ENCODE measurements at places on chromosomes 2 and 18.
A peak's percentile ranks its signal among the peaks of the same experiment; 100 is the strongest.

GRCh38 chr18:5095239-5095638 lies 101.8 kb downstream of the AKAIN1 start:
- no peak for DNase-seq

- no peak for DNase-seq
These were observed 9.2 kb upstream of the IL1R2 start for GRCh38 chr2:101982495-101983029.

- no peak for DNase-seq
These were observed 754.5 kb upstream of the FAM98A start for GRCh38 chr2:34353509-34354113.

- DNase-seq, result no peak
These were observed 90.1 kb downstream of the MALT1 start for GRCh38 chr18:58761241-58761969.

- no peak for DNase-seq
These were observed 79.9 kb downstream of the NYAP2 start for GRCh38 chr2:225479386-225479785.

GRCh38 chr2:1588978-1589621 lies 155.2 kb downstream of the PXDN start:
- no peak for DNase-seq

DNA sequence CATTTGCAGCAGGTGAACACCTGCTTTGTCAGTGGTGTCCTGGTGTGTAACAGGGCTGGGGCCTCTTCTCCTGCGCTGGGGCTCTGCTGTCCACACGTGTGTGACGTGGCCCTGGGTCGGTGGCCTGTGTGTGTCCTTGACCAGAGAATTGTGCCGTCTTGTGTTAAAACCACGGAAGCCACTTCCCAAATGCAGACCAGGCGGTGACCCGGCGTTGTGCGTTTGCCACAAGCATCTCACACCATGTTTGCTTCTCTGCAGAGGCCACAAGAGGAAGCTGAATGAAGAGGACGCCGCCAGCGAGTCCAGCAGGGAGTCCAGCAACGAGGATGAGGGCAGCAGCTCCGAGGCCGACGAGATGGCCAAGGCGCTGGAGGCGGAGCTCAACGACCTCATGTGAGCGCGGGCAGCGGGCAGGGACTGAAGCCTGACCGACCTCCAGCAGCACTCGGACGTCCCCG lies 44.3 kb upstream of the KCNG2 start:
- DNase-seq, result no peak

- DNase-seq, result no peak
These were observed 179.8 kb upstream of the HAAO start for GRCh38 chr2:42971947-42972736.

- DNase-seq, result peak; percentile 35
These were observed 3.2 kb downstream of the CFLAR start for GRCh38 chr2:201118961-201119854.

DNA sequence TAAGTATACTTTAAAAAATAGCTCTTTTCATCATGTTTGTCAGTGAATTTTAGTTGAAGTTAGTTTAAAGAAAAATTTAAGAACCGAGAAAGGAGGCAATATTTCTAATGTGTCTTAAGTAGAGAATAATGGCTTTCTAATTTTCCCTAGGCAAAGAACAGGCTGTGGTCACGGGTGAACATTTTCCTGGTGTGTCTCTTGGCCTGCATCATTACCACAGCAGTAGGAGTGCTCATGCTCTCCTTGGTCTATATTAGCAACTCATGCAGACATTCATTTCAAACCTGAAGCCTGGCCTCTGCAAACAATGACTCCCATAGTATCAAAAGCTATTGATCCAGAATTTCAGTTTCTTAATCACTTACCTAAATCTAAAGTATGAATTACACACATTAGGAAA lies 57.4 kb downstream of the C18orf54 start:
- DNase-seq, result no peak

GRCh38 chr18:7360606-7361170 lies 129.8 kb downstream of the LRRC30 start:
- DNase-seq, result no peak

DNA sequence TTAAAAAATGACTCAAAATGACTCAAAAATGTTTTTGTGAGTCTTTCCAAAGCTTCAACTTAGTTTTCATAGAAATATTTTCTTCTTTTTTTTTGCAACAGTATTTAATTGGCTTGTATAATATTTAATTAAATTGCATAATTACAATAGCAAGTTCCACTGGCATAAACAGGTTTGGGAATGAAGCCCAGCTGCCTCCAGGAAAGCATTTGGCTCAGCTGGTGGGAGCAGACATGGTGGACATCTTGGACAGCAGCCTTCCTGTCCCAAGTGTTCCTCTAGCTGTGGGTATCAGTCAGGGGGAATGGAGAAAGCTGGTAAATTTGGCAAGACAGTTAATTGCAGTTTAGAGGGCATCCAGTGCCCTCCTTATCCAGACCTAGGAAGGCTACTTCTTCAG lies 213.4 kb downstream of the ZBTB7C start:
- DNase-seq, result no peak

DNA sequence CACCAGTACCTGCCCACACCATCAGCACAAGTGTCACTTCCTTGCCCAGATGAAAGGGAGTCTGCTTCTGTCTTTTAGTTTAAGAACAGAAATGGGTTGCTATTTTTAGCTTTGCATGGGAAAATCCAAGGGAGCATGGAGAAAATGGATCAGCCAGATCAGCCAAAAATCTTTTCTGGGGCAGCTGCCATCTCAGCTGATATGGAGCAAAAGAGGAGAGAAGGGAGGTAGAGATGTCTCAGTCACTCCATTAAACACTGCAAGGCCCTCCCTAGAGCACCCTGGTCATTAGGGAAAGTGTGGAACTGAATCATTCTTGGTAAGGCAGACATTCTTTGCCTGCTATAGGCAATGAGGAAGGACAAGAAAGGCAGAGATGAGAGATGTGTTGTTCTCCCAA lies 79.9 kb downstream of the CTAGE1 start:
- DNase-seq, result no peak

- no peak for DNase-seq
These were observed 457.2 kb upstream of the HS6ST1 start for GRCh38 chr2:128775914-128776285.

- no peak for DNase-seq
These were observed 109.1 kb upstream of the FBXO11 start for GRCh38 chr2:48015421-48015820.

- peak; percentile 30 for DNase-seq
These were observed 519 bp downstream of the TTL start for GRCh38 chr2:112482309-112483041.

DNA sequence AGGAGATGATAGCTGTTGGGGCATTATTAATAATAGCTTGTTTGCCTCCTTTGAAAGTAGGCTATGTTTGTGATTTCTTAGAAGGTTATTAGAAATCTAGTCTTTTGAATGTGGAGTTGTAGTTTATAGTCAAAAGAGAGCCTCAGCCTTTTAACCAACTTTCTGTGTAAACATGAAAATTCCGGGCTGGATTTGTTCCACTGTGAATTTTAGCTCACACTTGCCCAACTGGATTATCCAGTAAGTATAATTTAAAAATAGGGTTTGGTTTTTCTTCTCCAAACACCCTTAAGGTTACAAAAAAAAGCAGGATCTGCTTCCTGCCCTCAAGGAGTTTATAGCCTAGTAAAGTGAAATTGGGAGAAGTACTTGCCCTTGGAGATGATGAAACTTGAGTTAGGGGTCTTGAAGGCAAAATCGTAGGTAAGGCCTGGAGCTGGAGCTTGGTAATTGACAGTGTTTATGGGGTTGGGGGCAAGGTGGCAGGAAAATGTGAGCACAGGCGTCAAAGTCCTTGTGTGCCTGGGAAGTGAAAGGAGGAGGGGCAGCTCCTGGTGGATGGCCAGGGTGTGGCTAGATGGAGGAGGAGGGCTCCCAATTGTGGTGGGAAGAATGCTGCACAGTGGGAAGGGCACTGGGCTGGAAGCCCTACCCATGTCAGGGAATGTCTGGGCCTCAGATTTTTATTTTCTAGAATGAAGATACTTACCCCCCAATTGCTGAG lies 21.3 kb downstream of the ITGA6 start:
- DNase-seq, result no peak

- no peak for DNase-seq
These were observed 95.6 kb downstream of the NDUFA10 start for GRCh38 chr2:239929504-239929903.

DNA sequence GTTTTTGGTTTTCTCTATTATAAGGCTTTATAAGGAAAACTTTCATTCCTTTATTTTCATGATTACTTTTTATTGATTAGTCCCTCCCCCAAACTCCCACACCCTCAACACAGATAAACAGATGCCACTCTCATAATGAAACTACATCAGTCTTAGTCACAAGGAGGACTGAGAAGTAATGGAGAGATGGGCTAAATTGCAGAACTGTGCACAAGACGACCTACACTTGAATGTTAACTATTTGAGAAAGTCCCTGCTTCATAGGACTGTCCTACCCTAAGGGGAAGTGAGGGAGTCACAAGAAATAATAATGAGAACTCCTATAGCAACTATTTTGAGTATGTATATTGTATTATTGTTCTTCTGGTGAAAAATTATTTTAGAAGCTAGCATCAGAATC lies 360.8 kb downstream of the RBM43 start:
- DNase-seq, result no peak

DNA sequence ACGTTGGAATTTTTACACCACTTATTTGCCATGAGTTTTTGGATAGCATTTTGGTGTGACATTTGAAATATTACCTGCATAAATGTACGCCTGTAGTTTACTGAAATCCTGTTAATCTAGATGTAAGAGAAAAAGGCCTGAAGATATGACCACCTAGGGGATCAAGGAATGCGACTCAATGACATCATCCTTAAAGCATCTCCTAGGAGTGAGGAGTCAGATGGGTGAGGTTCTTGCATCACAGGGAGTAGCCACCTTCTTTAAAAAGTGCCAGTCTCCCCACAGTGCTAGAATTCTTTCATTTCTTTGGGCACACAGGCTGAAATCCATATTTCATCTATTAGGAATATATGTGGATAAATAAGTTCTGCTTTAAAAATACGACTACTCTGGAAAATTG lies 34.5 kb downstream of the ADCYAP1 start:
- no peak for DNase-seq

DNA sequence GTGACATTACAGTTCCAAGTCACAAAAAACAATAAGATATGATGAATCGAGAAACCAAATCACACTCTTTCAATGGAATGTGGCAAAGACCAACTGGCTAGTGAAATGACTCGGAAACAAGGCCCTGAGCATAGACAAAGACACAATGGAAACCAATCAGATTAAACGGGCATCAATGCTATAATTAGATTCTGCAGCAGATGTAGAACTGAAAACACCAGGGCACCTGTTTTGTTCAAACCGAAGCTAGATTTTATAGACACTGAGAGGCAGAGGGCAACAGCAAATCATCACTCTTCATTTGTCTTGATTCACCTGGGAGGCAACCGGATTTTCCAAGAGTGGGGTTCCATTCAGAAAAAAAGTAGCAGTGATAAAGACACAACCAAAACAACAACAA lies 92.8 kb upstream of the BARD1 start:
- DNase-seq, result no peak

DNA sequence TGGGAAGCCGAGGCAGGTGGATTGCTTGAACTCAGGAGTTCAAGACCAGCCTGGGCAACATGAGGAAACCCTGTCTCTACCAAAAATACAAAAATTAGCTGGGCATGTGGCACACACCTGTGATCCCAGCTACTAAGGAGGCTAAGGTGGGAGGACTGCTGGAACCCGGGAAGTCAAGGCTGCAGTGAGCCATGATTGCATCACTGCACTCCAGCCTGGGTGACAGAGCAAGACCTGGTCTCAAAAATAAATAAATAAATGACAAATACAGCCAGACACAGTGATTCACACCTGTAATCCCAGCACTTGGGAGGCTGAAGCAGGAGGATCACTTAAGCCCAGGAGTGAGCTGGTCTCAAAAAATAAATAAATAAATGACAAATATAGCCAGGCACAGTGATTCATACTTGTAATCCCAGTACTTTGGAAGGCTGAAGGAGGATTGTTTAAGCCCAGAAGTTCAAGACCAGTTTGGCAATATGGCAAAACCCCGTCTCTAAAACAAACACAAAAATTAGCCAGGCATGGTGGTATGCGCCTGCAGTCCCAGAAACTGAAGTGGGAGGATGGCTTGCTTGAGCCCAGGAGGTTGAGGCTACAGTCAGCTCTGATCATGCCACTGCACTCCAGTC lies 6.2 kb downstream of the KANSL3 start:
- DNase-seq, result peak; percentile 52

DNA sequence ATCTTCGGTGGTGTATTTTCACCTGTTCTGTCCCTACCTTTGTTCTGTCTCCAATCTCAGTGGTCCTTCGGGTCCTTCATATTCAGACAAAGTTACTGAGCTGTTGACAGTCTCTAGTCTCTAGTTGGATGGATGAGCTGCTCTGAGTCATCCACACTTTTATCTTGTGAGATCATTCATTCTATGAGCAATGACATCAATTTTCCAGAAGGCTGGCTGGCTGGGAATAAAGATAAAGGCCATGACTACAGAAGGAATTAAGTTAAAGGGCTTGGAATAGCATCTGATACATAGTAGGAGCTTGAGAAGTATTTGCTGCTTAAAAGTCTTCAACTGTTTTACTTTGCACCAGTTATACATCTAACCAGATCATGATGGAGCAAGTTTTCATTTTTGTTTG lies 43.1 kb upstream of the SLC39A10 start:
- DNase-seq, result peak; percentile 91

DNA sequence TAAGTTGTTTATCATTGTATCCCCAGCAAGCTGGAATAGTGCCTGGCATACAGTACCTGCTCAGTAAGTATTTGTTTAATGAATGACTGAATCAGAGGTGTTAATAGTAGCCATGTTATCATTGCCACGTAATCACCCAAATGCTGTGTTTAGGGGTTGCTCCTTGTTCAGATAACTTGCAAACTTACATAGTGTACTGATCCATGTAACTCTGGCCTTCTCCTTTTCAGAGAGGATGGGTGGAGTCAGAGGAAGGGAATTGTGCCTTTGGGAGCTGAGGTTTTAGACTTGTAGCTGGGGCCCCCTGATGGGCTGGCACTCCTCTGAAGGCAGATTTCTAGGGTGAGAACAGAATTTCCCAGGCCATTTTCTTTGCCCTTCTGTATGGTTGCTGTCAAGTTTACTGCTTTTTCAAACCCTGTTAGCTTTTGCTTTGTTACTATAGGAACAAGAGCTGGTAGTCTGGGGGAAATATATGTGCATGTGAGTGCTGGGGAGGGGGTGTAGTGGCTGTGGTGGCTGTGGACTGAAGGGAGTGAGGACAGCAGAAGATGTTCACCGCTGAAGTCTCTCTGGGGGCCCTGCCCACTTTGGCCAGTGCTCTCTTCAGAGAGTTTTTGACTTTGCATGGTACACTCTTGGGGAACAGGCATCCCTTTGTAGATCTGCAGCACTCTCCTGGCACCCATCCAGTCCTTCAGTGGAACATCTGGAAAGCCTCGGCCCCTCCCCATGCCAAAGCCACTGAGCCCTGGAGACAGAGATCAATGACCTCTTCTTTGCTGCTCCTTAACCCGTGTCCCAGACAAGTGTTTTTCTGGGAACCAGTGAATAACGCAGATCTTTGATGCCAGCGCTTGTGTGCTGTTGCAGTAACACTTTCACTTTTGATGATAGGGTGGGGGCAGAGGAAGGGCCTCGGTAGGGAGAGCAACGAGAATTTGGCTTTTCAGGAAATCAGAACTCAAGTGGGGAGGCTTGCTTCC lies 209.0 kb downstream of the PRKCE start:
- DNase-seq, result peak; percentile 18

Measured in HFFc6 (cell line).